ENCODE measurements at places on chromosomes 16 and 17.

GRCh38 chr17:58084317-58084981 is 1.2 kb downstream of the DYNLL2 start:
- DNase-seq = no peak

DNA sequence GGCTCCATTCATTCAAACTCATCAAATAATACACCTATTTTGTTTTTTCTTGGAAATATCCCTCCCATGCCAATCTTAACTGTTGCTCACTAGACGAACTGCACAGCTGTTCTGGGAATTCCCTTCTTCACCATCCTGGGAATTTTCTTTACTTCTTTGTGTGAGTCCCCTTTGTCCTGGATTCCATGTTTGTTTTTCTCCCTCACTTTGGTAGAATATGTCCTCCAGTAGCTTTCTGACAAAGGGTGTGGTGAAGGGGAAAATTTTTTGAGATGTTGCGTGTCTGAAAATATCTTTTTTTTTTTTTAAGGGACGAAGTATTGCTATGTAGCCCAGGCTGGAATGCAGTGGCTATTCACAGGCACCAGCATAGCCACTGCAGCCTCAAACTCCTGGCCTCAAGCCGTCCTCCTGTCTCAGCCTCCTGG is 17.2 kb upstream of the UTP6 start:
- DNase-seq = no peak

- DNase-seq = no peak
Observed at GRCh38 chr16:75342308-75342811, 90.9 kb upstream of the BCAR1 start.

- no peak for DNase-seq
Observed at GRCh38 chr16:53433930-53434376, 318 bp upstream of the RBL2 start.

DNA sequence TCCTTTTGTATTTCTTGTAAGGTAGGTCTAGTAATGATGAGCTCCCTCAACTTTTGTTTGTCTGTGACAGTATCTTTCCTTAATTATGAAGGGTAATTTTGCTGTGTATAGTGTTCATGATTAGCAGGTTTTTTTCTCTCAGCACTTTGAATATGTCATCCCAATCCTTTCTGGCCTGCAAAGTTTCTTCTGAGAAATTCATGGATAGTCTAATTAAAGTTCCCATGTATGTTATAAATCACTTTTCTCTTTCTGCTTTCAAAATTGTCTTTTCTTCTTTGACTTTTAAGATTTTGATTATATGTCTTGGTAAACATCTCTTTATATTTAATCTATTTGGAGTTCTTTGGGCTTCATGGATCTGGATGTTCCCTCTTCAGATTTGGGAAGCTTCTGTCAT is 54.3 kb upstream of the ZKSCAN2 start:
- DNase-seq = no peak

DNA sequence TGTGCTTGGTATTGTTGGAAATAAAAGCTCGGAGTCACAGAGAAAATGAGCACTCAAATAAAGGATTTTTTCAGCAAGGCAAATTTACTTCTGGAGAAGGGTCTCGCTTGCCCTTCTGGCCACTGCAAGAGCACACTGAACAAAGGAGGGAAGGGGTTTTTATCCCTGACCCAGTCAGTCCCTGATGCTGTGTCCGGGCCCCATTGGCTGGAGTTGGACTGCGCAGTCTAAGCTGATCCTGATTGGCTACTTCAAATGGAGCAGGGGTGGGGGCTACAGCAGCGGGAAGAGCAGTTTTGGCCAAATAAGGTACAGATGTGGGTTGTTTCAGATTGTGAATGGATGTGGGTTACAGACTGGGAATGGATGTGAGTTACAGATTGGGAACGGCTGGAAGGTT is 4.3 kb upstream of the NLRP1 start:
- DNase-seq = no peak

All from globus pallidus (tissue), 1 donor.